ENCODE measurements at places on chromosomes 7 and 10.

GRCh38 chr7:137345799-137346449, 2.4 kb upstream of the PTN start:
- DNase-seq, result no peak

DNA sequence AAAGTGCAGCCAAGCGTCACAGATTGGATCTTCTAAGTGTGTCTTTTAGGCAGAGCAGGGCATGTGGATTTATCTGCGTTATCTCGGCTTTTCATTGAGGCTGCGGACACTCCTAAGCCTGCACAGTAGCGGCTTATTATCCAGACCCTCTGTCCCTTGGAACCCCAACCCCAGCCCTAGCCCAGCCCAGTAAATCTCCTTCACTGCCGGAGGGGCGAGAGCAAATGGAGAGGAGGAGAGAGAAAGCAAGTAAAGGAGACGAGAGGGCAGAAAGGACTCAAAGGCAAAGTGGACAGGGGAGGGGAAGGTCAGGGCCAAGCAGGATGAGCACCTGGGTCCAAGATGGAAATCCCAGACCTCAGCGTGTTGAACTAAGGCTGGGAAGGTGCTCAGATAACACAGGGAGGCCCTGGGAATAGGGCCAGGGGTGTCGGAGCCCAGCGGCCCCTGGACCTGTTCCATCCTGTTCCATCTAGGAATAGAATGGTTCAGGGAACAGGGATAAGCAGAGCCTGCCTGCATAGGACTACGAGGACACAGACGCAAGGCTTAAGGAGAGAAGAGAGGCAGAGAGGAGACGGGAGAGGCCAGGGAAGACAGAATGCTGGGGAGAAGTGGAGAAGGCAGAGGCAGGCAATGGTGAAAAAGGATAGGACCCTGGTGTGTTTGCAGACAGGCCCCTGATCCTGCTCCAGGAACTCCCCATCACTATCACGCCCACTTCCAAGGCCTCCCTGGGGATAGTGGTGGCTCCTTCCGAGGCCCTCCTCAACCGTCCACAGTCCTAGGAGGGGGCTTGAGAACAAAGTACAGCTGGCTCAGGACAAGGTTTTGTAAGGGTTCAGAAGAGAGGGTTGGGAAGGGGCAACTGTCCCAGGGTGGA, 99.6 kb downstream of the CHST15 start:
- DNase-seq, result no peak

DNA sequence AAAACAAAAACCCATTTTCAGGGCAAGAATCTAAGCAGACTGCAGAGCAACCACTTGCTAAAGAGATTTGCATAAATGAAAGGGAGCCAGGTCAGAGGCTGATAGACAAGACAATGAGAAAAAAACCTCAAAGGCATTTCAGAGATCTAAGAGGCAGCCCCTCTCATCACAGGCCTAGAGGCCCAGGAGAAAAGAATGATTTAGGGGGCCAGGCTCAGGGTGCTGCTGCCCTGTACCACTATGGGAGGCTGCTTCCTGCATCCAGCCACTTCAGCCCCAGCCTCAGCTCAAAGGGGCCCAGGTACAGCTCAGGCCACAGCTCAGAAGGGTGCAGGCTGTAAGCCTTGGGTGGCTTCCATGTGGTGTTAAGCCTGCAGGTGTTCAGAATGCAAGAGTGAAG, 3.7 kb upstream of the DNAJC12 start:
- DNase-seq, result no peak

- no peak for DNase-seq
Measured at GRCh38 chr10:1035201-1035600, 9.5 kb upstream of the IDI2 start.

GRCh38 chr10:110373059-110373458, 68.3 kb upstream of the SMNDC1 start:
- no peak for DNase-seq

- no peak for DNase-seq
Measured at GRCh38 chr7:138355254-138355653, 104.8 kb upstream of the TRIM24 start.

DNA sequence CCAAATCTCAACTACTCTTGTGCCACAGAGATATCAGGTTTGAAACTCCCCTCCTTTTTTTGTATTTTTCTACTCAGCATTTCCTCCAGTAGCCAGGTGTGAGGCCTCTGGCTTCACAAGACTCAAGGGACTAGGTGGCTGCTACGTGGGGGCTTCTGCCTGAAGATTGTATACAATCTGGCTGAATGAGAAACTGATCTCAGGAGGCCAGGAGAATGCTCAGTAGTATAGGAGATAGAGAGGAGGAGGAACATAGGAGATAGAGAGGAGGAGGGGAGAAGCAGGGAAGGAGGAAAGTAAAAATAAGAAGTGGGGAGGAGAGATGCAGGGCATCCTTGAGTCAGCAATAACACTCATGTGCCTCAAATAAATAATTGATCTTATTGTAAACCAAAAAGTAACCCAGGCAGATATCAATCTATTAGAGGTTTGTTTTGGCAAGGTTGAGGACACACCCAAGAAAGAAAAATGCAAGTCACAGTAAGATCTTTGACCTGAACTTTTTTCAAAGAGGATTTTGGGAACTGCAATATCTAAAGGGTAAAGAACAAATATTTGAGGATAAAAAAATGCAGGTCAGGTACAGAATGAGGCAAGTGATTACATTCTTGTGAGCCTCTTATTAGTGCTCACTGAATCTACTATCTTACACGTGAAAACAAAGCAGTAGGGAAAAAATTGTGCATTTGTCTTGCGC, 36.8 kb downstream of the AKR1C8 start:
- DNase-seq, result no peak

DNA sequence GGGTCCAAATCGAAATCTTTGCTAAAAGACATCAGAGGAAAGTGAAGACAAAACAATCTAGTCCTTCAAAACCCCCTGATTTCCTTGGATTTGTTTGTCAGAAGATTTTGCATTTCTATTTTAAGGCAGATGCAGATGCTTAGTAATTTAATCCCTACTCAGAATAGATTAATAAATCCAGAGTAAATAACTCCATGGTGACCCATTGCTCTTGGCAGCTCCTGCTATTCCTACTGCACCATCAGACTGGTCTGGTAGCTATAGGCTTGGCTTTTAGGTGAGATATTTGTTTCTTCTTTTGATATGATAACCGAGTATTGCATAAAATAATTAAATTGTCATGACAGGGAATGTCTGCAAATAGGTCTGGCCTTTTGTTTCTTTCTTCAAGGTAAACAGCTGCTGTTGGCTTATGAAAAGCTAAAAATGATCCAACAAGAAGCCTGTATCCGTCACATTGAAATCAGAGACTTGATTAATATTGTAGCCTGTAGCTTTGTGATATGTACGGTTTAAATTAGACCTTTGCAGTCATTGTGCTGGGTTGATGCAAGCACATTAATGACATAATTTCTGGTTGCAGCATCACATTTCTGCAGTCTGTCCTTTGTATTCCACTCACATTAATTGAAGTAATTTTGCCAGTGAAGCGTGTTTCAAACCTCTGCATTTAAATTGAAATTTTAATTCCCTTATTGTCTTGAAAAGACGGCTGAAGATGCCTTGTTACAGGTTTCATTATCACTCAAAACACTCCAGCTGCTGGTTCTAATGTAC, 40.7 kb downstream of the EXOC4 start:
- no peak for DNase-seq

GRCh38 chr7:17521437-17521836, 223.0 kb downstream of the AHR start:
- DNase-seq, result no peak

- DNase-seq, result no peak
Measured at GRCh38 chr7:129958643-129959470, 6.1 kb upstream of the UBE2H start.

DNA sequence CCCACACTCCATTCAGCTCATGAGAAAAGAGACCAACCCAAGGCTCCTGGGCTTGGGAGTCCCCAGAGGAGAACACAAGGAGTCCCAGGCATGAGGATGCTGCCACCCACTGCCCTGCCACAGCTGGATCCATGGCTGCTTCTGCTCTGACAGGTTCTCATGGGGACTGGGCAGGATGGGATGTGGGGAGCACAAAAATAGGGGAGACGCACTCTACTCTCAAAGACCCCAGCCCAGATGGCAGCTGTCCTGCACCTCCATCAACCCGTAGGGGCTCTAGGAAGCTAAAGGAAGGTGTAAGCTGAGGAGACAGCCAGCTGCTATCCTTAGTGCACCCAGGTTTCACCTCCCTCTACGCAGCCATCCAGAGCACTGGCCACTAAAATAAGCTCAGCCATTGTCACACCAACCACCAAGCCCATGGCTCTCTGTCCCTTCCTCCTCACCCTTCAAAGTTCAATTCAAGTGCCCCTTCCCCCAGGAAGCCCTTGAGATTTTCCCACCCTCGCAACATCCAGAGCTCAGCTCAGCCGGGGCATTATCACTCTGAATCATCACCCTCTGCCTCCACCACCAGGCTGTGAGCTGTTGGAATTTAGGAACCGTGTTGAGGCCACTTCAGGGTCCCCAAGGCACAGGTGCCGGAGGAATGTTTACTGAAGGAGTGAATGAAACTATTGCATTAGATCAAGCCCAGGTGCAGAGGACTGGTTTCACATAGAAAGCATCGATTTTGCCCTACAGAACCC, 142.1 kb downstream of the GRID1 start:
- no peak for DNase-seq

DNA sequence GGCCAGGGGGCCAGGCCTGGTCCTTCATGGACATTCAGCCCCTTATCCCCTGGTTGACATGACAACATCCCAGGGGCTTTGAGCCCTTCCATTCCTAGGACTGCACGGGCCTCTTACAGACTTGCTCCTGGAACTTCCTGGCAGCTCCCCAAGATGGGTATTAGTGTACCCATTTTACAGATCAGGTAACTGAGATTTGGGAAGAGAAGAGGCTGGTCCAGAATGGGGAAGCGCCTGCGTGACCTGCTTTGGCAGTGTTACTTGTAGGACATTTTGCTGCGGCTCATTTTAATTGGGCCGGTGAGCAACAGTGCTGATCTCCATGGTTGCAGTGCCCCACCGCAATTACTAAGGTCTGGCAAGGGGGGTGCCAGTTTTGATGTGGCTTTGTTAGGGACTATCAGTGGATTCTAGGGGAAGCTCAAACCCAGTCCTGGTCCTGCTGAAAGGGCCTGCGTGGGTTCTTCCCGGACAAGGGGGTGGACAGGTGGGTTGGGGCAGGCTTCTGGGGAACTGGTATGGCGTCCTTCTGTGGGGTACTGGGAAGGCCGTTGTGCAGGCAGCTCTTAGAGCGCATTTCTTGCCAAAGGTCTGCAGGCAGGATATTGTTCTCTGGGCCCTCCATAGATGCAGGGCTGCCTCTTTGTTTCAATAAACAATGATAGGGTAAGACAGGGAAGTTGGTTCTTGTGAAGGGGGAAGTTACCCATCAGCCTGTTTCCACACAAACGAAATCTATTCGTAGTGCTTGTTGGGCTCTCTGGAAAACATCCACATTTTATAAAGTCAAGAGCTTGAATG, 137.6 kb downstream of the RGS10 start:
- DNase-seq, result no peak

GRCh38 chr7:47672977-47673381, 91.1 kb upstream of the TNS3 start:
- no peak for DNase-seq

- no peak for DNase-seq
Measured at GRCh38 chr10:1056326-1057105, at the start of gene WDR37. Gene WDR37, plus strand, starts transcription at chr10:1056385. Its CDS starts 15,771 bp downstream, at chr10:1072156.

DNA sequence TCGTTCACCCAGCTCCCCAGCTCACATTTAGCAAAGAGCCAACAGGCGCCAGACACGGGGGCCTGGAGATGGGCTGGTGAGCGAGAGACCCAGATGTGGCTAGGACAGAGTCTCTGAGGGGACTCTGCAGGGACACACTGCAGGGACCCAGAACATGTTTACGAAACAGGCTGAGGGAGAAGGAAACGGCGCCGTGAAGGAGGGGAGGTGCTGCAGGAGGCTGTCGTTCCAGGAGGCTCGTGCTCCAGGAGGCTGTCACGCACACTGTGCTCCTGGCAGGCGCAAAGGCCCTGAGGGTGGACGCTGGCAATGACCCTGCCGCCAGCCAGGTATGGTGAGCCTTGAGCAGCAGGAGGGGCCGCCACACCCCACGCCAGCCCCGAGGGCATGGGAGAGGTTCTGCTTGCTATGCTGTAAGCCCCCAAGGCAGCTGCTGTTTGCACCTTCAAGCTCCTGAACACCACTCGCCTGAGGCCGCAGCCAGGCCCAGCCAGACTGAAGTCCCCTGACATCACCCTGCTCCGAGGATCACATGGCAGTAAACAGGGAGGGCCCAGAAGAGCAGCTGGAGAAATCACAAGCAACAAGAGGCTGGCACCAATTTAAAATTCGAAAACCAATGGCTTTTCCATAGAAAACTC, 27.3 kb downstream of the ADAP1 start:
- no peak for DNase-seq

DNA sequence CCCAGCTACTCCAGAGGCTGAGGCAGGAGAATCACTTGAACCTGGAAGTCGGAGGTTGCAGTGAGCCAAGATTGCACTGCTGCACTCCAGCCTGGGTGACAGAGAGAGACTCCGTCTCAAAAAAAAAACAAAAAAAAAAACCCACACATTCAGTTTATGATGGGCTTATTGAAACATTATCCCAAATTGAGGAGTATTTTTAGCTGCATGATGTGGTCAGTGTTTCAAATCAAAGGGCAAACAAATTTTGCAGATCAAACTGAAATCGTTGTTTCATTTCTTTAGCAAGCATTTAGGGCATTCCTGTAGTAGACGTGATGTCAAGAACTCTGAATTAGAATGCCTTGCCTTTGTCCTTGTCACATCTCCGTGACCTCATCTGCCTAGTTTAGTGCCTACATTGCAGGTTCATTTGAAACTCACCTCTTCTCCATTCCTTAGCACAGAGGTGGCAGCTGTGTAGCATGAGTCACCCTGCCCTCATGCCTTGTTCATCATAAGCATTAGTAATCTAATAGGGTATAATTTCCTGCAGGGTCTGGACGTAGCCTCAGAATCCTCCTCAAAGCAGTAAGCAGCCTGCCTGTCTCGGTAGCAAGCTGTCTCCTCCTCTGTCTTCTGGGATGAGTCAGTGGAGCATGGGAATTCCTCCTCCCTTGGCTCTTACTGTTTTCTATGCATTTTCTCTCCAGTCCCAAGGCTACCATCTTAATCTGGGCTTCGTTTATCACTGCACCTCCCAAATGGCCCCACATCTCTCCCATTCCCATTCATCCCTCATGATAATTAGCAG, 73.8 kb downstream of the CUL1 start:
- DNase-seq, result no peak

- no peak for DNase-seq
Measured at GRCh38 chr7:25091176-25091575, 33.9 kb downstream of the CYCS start.

DNA sequence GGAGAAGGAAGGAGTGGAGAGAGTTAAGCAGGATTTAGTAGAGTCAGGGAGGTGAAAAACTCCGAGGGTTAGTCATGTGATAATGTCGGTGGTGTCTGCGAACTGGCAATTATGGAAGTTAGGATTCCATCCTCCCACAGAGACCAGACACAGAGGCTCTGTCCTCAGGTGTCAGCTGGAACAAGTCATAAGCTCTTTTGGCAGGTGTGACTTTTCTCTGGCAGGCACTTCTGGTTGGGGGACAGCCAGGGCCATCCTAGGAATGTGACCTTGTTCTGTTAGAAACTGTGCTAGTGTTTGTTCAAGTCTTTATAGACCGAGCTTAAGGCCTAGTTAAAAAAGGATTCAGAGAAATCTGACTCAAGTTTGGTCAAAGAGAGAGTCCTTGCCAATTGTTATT, 371.0 kb downstream of the DPP6 start:
- no peak for DNase-seq

Measured in GM12864 (cell line).